CD4-positive, alpha-beta T cell treated with Interleukin-6 at 100 ng/mL for 8 hours (primary cell): ENCODE measurements at places on chromosomes 11 and 22.

DNA sequence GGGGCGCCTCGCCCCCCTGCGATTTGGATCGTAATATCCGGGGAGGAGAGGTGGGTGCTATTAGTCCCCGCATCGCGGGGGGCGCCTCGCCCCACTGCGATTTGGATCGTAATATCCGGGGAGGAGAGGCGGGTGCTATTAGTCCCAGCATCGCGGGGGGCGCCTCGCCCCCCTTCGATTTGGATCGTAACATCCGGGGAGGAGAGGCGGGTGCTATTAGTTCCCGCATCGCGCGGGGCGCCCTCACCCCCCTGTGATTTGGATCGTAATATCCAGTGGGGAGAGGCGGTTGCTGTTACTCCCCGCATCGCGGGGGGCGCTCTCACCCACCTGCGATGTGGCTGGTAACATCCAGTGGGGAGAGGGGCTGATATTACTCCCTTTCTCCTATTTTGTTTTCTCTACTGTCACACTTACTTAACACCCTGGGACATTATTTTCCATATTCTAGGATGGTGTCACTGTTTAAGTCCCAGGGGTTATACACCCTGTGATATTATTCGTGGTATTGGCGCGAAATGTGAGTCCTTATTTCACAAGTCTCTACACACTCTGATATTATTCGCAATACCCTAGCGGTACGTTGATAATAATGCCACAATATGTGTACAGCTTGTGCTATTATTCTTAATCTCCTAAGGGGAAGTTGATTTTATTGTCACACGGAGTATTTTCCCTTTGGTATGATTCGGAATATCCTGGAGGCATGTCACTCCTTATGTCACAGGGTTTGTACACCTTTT lies 57.8 kb upstream of the ALDH3B2 start:
- DNase-seq: peak; percentile 11

DNA sequence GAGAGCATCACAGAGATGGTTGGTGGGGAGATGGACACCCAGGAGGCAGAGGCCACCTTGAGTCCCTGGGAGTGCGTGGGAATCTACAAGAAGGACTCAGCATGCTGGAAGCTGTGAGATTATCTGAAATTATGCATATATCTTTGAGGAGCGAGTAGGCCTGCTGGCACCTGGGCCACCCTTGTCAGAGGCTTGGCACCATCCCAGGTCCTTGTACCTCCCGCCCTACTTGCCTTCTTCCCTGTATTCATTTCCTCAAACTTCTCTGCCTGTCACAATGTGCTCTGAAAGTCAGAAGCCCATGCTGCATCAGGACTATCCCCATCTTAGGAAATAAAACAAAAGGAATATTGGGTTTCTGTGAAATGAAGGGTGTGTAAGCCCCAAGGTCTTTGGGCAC lies 133.0 kb upstream of the CSNK2A3 start:
- DNase-seq: no peak

- no peak for DNase-seq
Measured at GRCh38 chr11:961921-962320, 36.3 kb downstream of the AP2A2 start.

- DNase-seq: no peak
Measured at GRCh38 chr11:121351083-121351630, 58.6 kb downstream of the SC5D start.

DNA sequence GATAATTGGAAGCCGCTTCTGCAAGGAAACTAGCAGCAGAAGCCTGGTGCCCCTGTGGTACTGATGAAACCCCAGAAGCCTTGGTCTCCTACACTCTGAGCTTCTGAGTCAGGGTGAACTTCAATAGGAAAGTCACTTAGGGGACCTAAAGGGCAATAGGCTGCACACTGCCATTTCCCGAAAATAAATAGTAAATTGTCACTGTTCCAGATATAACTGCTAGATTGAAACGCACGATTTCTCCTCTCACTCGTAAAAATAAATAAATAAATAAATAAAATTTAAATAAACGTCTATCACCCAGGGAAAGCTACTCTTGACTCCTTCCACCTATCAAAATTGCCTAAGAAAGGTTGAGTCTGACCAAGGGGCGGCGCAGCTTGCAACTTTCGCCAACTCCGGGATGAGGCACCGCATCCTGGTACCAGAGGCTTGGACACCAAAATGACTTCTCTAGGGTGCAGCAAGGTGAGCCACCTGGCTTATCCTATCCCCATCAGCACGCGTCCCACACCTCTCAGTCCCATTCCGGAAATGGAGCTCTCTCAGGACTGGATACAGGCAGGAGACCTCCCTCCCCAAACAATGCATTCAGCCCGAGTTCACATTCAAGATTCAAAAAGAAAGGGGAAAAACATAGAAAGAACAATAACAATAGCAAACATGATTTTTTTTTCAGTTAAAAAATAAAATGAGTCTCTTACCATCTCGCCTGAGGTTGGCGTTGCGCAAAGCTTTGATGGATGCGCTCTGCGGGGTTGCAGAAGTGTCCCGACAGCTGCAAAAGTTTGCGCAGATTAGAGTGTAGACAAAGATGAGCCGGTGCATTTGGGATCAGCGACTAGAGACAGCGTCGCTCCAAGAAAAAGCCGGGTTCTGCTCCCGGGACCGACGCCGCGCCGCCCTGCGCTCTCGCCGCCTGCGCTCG lies 583 bp downstream of the PDGFD start:
- DNase-seq: no peak

DNA sequence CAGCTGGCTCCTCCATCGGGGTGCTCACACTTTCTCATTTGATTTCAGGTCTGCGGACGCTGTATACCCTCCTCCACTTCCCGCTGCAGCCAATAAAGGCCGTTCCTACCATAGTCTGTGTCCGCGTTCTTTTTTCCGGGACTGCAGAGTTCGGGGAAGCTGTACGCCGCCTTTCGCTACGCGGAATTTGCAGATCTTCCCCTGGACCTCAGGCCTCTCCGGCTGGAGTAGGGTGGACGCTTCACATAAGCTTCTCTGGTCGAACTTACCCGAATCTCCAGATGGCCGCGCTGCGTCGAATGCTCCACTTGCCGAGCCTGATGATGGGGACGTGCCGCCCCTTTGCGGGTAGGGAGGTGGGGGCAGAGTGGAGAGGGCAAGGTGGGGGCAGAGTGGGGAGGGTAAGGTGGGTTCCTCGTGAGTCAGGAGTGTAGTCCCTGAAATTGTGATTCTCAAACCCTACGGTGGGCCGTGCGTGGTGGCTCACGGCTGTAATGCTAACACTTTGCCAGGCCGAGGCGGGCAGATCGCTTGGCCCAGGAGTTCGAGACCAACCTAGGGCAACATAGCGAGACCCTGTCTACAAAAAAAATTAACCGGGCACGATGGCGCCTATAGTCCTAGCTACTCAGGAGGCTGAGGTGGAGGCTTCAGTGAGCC lies 617 bp downstream of the CSKMT start:
- DNase-seq: peak; percentile 51

DNA sequence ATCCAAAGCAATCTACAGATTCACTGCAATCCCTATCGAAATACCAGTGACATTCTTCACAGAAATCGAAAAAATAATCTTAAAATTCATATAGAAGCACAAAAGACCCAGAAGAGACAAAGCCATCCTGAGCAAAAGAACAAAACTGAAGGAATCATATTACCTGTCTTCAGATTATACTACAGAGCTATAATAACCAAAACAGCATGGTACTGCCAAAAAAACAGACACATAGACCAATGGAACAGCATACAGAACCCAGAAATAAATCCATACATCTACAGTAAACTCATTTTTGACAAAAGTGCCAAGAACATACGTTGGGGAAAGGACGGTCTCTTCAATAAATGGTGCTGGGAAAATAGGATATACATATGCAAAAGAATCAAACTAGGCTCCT lies 18.9 kb downstream of the RRP8 start:
- DNase-seq: no peak

GRCh38 chr11:15897211-15897960 lies 459.0 kb downstream of the SOX6 start:
- no peak for DNase-seq

DNA sequence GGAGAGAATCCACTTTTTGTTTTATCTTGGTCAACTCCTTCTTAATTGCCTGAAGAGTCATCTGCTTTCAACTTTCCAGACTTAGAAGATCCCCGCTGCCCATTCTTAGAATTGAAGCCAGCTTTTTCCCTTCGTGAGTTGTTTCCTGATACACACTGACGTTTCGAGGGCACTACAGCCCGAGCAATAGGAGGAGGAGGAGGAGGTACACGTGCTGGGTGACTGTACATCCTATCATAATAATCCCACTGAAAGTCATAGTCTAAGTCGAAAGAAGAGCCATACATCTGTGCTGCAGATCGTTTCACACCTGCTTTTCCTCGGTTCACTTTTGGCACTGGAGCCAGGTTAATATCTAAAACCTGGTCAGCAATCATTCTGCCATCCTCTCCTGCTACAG lies 606.1 kb downstream of the DLG2 start:
- no peak for DNase-seq

DNA sequence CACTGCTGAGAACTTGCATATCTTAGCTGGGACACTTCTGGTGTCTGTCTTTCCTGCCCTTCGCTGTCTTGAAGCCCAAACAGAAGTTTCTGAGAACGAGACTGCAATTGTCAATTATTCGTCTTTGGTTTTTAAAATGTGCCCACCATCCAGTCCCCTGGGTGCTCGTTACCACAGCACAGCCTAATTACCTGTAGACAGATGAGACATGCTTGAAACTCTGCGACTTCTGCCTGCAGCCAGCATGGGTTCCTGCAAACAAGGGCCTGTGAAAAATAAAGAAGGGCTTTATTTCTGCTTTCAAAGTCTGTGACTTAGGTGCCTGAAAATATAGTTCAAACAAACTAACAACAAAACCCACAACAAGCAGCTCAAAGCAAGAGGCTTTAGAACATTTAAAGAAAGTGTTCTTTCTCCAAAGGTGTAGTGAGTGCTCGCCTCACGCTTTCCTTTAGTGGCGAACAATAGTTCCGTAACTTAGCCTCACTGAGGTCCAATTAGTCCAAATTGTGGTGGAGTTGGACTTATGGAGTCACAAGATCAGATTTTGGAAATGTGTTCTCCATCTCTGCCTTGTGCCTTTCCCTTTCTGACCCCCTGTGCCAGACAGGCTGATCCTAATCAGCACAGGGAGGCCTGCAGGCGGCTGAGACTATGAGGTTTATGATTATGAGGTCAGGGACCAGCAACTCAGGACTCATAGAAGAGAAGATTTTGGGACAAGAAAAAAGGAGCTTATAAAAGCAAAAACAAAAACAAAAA lies 20.4 kb upstream of the GRAMD1B start:
- DNase-seq: no peak

DNA sequence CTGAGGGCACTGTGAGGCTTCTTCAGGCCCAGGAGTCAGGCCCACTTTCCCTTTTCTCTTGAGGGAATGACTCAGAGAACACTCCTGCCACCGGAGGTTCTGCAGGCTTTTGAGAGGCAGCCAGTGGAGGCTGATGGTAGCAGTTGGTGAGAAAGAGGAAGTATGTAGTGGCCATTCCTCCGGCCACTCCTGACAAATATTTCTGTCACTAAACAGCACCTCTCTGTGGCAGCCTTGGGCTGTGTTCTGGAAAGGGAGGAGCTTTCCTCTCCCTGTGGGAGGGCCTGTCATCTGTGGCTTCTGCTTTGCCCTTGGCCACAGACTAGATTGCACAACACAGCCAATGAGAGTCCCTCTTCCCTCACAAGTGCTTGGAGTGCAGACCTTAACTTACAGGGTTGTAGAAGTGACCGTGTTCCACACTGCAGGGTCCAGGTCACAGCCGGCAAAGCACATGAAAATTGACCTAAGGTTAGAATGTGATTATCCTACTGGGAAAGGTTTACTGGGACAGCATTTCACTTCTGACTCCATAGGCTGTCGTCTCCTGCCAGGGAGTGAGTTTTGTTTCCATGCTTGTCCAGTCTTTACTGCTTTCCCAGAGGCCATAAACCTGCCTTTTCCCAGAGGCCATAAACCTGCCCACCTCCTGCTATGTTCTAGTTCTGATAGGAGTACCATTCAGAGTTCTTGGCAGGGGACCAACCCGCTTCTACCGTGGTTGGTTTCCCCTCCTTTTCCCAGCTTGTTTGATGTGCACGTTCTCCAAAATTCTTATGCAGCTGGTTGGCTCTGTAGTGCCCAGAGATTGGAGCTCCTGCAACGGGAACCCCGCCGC lies 33.3 kb downstream of the MARK2 start:
- DNase-seq: peak; percentile 38

DNA sequence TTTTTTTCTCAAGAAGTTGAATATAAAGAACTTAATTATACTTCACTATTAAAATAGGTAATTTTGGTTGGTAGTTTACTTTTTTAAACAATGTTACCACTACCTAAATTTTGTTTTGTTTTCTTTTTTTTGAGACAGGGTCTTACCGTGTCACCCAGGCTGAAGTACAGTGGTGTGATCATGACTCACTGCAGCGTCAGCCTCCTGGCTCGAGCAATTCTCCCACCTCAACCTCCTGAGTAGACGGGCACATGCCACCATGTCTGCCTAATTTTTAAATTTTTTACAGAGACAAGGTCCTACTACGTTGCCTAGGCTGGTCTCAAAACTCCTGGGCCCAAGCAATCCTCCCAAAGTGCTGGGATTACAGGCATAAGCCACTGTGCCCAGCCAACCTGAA lies 17.6 kb downstream of the SPCS2 start:
- no peak for DNase-seq

- no peak for DNase-seq
Measured at GRCh38 chr11:74546752-74547151, 45.6 kb upstream of the POLD3 start.
